Activated naive CD4-positive, alpha-beta T cell treated with anti-CD3 and anti-CD28 coated beads for 36 hours (primary cell): ENCODE measurements at places on chromosomes 5 and 9. TPM values are rescaled to one million over a fixed set of nuclear protein-coding genes. Genes with fewer than 3 reads are reported as not detected.

TGFBR1 gene
- total RNA-seq: 16.9 TPM

IL4 gene
- total RNA-seq: not detected

NME5 gene
- total RNA-seq: not detected

- DNase-seq: no peak
These were observed 172.4 kb downstream of the DMRT2 start for GRCh38 chr9:1222511-1222910.

- no peak for DNase-seq
These were observed 7.8 kb upstream of the TPM2 start for GRCh38 chr9:35697486-35697885.

- DNase-seq: no peak
These were observed 80.0 kb downstream of the MAN2A1 start for GRCh38 chr5:109769597-109770291.

DNA sequence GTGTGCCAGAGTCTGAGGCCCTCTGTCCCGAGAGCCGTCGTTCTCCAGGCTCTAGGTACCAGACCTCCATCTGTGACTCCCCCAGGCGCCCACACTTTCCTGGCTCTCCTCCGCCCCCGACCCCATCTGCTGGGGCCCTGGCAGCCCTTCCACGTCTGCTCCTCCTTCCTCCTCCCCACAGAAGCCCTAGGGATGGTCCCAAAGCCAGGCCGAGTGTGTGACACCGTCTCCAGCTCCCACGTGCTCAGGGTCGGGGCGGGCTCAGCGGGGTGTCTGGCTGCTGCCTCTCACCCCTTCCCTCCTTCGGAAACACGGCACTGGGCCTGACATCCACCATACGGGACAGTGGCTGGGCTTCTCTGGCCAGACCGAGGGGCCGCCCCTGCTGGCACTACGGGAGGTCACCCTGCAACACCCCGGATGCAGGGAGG lies 20.5 kb upstream of the SLC6A19 start:
- no peak for DNase-seq

- no peak for DNase-seq
These were observed 32.3 kb upstream of the ZNF462 start for GRCh38 chr9:106830527-106831150.

- DNase-seq: no peak
These were observed 103.6 kb downstream of the PALM2AKAP2 start for GRCh38 chr9:109883623-109884022.

GRCh38 chr5:119470851-119471451 lies 18.7 kb downstream of the HSD17B4 start:
- peak; percentile 49 for DNase-seq

- DNase-seq: no peak
These were observed 46.4 kb downstream of the ERP44 start for GRCh38 chr9:100052375-100052774.

GRCh38 chr5:64666078-64666477 lies 24.2 kb upstream of the SHISAL2B start:
- DNase-seq: no peak

- no peak for DNase-seq
These were observed 66.4 kb downstream of the POU5F2 start for GRCh38 chr5:93674866-93675459.

DNA sequence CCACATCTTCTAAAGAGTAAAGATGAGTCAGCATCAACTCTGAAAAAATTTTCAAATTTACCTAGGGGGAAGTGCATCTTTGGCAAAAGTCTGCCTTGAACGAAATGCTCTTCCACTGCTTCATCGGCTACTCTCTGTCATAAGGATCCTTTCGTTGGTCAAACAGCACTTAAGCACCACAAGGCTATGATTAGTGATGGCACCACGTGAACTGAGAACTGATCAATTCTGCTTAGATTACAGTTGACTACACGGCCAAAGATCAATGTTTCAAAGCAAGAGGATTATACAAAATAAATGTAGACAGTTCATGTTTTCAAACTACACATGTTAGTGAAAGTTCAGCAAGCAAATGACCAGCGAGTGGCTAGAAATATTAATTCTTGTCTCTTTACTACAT lies 9.4 kb downstream of the JAKMIP2 start:
- DNase-seq: no peak

GRCh38 chr9:26310294-26310693 lies 582.3 kb downstream of the CAAP1 start:
- DNase-seq: no peak

DNA sequence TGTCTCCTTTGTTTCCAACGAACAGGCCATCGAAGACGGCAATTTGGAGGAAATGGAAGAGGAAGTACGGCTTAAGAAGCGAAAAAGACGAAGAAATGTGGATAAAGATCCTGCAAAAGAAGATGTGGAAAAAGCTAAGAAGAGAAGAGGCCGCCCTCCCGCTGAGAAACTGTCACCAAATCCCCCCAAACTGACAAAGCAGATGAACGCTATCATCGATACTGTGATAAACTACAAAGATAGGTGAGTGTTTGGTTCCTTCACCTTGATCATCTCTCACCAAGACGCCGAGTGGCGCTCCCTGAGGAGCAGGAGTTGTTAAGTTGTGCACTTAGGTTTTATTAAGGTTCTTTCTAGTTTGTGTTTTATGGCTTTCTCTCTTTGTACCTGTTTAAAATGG lies 146.5 kb downstream of the SMARCA2 start:
- DNase-seq: no peak

DNA sequence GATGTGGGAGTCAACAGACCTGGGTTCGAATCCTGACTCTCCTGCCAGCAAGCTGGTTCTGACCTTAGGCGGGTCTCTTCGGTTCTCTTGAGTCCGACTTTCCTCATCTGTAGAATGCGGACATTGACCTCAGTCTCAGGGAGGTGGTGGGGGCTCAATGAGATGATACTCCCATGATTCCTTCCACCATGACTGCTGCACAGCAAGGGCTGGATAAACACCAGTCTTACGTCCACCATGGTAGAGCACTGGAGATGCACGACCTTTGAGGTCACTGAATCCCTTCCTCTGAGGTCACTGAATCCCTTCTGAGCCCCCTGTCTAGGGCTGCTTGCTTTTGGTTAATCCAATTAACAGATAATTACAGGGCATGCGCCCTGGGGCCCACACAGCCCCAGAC lies 12.5 kb upstream of the SMIM23 start:
- no peak for DNase-seq

GRCh38 chr9:86732514-86733171 lies 214.7 kb downstream of the GAS1 start:
- DNase-seq: no peak

GRCh38 chr9:138006576-138007233 lies 129.1 kb downstream of the CACNA1B start:
- DNase-seq: no peak

GRCh38 chr9:95344735-95345325 lies 27.3 kb upstream of the FANCC start:
- DNase-seq: no peak

GRCh38 chr9:87578625-87579024 lies 81.0 kb downstream of the DAPK1 start:
- no peak for DNase-seq
